ENCODE measurements at places on chromosomes 5 and 9.

- DNase-seq: no peak
Measured at GRCh38 chr5:138658676-138659075, 83.5 kb upstream of the HSPA9 start.

DNA sequence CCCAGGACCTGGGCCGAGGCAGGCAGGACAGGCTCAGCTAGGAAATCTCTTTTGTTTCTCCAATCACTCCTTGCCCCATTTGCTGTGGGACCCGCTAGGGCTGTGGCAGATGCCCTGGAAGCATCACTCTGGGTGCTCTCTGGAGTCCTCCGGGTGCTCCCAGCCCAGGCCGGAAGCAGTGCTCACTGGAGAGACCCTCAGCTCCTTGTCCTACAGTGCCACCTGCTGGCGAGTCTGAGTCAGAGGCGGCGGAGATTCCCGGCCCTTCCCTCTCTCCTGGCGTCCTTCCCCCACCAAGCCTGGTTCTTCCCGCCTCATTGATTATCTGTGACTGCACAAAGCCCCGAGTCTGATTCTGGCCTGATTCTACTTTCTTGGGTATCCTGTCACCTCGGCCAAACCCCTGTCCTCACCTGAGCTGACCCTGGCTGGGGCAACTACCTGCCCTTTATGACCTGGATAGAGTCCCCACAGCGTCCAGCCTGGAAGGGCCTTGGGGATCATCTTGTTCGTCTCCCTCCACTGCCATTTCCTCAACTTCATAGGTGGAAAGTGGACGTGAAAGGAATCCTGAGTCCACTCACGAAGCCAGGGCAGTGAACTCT lies 7.3 kb upstream of the BARHL1 start:
- DNase-seq: peak; percentile 80

GRCh38 chr5:995318-995717 lies 13.3 kb upstream of the NKD2 start:
- no peak for DNase-seq

GRCh38 chr5:139061274-139061673 lies 136.9 kb downstream of the SIL1 start:
- DNase-seq: no peak

DNA sequence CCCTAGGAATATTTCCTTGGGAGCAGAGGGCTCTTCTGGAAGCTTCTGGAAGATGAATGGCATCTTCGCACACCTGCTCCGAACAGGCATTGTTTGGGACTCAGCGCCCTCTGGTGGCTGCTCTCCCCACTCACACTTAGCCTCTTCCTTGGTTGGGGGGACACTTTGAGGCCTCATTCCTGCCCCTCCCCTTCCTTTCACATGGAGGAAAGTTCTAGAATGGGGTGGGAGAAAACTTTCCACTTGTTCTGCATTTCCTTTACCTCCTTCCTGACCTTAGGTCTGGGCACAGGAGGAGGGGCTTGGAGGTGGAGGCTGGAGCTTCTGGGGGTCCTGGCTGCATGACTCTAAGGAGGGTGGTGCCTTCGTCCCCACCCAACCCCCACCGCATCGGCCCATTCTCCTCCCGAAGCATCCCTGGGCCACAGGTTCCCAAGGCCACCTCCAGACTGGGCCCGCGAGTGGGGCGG lies 19.3 kb upstream of the SMIM32 start:
- DNase-seq: peak; percentile 67

DNA sequence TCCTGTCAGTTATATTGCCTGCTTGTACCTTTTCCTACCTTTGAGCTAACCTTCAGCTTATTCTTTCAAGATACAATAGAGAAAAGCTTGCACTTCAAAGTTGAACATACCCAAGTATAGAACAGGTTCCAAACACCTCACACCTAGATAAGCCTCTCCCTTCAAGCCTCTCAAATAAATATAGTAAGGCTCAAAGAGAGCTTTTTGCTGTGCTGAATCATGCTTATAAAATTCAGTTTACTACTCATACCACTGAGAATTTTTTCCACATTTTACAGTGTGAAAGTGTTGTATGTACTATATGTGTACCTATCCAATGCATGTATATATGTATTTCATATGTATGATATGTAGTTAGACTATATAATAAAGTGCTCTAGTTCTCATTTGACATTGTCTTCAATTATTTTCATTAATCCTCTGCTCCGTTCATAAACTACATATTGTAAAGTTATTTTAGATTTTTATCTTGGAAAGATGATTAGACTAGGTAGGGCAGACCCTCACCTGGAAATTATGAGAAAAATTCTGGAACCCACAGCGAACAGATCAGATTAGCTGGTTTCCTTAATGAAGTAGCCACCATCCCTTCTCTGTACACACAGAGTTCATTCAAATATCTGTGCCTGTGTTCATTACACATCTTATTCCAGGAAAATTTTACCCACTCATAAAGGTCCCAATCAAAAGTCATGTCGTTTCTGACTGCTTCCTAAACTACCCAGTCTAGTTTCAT lies 149.2 kb upstream of the RGMB start:
- DNase-seq: no peak

All from suppressor macrophage (primary cell).